ENCODE measurements at places on chromosomes 6 and 20.

DNA sequence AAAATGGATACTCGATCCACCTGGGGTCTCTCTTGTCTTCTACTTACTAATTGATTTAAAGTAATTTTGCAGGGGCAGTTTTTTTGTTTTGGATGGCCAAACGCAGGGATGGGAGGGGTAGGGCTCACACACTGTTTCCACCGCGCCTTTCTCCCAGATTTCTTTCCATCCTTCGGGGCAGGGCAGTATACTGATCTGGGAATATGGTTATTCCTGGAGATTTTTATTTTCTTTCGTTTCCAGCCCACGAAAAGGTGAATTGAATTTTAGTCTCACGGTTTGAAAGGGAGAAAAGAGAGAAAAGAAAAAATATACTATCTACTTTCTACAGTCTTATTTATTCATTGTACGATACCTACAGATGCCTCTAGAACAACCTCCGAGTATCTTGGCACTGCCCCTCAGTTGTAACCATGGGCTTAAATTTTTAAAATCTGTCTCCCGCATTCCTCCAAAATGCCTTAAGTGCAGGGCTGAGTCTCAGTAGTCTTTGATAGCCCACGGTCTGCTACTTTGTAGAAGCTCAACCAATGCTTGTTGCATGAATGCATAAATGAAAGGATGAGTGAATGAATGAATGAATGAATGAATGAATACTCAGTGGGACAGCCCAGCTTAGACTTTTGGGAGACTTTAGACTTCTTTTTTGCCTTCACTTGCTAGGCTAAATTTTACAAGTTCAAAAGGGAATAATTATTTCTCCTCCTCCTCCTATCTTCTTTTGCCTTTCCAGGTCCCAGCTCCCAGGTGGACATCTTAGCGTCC lies 18.1 kb upstream of the TRIM27 start:
- DNase-seq = no peak

- DNase-seq = no peak
Measured at GRCh38 chr6:148364056-148364824, 21.6 kb downstream of the SASH1 start.

DNA sequence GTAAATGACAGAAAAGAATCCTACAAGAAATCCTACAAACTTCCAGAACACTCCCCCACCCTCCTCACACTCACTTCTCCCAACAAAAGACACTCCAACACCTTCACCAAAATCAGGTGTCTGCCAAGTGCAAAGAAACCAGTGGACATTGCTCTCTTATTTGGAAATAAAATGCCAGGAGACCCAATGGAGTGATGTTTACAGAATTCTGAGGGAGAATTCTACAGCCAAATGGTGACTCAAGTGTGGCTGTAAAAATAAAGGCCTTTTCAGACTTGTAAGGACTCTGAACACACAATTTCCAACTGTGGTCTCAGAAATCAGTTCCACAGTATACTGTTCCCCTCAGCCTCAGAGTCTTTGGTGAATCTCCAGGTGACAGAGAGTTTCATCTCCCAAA lies 109.6 kb upstream of the CARMIL1 start:
- no peak for DNase-seq

DNA sequence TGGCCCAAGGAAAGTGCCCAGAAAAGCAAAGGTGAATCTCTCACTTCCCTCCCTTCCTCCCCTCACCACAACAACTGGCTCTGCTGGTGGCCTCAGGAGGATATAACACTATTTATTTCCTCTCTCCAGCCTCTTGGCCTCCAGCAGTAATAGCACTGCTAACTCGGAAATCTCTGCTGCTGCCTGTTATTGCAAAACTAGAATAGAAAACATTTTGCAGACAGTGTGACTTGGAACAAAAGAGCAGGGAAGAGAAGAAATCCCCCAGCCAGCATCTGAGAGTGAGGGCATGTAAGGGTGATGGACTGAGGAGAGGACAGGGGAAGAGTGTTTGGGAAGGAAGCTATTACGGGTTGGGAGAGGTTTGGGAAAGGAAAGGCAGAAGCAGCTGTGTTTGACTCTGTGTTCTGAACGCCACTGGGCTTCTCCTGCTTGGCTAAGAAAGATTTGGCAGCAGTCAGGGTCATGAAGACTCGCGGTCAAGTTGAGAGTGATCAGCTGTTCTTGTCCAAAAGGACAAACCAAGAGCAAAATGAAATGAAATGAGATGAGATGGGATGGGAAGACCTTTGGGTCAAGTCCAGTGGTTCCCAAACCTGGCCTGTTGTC lies 81.0 kb upstream of the SNX9 start:
- DNase-seq = peak; percentile 82

- no peak for DNase-seq
Measured at GRCh38 chr20:47795214-47795907, 10.1 kb upstream of the SULF2 start.

DNA sequence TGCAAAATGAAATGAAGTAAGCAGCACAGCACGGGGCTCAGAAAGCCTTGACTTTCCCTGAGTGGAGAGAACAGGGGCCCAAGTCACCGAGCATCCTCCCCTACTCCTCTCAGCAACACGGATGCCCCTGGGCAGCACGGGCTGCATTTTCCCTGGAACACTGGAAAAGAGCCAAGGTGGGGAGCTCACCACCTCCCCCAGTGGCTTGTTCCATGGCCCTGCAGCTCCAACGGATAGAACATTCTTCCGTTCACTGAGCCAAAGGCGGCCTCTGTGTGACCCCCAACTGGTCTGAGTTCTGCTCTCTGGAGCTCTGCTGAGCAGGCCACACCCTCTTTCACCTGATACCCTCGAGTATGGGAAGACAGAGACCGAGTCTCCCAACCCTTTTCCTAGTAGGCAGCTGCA lies 20.8 kb upstream of the EMILIN3 start:
- no peak for DNase-seq

GRCh38 chr20:22819112-22819511 lies 216.0 kb upstream of the SSTR4 start:
- no peak for DNase-seq

- DNase-seq = no peak
Measured at GRCh38 chr6:8000636-8001035, 63.6 kb downstream of the BLOC1S5 start.

- no peak for DNase-seq
Measured at GRCh38 chr20:6959900-6960312, 192.4 kb downstream of the BMP2 start.

DNA sequence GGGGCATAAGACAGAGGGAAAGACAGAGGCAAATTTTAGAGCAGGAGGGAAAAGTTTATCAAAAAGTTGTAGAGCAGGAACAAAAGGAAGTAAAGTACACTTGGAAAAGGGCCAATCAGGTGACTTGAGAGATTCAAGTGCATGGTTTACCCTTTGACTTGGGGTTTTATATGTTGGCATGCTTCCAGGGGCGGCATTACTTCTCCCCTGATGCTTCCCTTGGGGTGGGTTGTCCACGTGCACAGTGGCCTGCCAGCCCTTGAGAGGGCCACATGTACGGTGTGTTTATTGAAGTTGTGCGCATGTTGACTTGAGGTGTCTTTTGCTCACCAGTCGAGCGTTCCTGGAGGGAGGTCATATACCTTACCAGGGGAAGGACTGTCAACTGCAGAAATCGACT lies 259.5 kb upstream of the JARID2 start:
- DNase-seq = no peak

DNA sequence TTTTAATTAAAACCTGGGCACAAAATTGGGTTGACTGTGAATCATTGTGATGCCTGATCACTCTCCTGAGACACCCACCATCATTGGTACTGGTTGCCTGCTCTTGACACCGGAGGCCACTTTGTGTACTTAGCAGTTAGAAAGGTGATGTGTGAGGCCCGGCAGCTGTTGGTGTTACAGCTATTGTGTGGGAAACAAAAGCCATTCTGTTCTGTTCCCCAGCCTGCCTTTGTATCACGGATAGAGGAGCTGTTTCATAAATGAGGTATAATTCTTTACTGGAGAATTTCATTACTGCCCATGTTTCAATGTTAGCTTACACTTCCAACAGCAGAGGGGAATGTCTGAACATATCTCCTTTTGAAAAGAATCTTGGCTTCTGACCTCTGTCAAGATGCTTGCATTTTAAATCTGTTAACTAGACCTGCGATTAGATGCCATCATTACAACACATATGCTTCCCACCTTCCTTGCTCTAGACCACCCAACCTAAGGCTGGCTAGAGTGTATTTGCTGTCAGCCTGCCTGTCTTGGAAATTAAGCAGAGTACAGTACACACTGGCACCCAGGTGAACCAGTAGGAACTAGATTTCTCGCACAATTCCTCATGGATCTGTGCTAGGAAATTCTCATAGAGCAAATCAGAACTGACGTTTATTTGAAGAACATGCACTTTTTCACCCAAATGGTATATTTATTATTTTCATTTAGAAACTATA lies 142.4 kb upstream of the INSM1 start:
- no peak for DNase-seq

DNA sequence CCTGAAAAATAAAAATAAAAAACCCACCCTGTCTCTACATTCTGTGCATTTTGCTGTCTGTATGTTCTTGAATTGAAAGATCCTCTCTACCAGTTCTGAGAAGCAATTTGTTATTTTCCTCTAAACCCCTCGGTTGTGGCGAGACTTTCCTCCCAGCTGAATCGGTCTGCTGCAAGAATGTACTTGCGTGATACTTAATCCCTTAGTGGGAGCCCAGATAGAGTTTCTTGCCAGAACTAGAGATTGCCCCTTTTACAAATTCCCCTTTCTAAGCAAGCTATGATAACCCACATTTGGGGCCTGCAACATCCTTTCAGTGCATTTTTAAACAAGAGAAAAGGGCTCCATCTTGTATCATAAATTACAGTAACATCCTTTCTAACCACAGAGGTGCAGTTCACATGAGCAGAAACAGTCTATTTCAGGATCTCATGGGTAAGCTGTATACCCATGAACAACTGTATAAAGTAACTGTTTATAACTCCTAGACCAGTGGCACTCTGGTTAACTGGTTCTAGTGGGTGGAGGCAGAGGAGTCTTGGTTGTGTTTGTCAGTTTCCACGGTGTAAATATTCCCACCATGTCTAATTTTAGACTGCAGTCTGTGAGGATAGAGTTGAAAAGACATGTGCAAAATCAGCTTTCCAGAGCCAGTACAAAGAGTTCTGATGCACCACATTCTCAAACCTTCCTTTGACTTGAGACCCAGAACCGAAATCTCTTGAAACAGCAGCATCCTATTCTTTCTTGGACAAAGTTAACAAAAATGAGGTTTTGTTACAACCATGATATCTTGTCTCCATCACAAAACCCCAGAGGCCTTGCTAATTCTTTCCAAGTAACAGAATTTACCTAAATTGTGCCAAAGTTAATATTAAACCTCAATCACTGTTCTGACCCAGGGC lies 113.1 kb upstream of the ZNF217 start:
- peak; percentile 61 for DNase-seq

DNA sequence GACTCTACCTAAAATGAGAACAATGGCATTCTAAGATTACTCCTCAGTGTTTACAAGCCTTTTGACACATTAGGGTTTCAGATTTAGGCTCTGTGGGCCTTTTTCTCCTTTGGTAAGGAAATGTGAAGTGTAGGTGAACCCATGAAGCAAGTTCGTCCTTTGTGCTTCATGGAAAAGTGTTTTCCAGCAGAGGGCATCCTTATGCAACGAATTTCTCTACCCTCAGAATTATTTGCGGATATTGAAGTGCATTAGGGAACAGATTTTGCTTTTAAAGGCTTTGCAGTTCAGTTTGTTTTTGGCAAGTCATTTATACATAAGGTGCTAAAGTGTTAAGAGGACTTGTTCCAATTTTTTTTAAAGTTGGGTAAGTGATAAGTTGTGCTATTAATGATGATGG lies 55.7 kb upstream of the FERMT1 start:
- DNase-seq = peak; percentile 48

DNA sequence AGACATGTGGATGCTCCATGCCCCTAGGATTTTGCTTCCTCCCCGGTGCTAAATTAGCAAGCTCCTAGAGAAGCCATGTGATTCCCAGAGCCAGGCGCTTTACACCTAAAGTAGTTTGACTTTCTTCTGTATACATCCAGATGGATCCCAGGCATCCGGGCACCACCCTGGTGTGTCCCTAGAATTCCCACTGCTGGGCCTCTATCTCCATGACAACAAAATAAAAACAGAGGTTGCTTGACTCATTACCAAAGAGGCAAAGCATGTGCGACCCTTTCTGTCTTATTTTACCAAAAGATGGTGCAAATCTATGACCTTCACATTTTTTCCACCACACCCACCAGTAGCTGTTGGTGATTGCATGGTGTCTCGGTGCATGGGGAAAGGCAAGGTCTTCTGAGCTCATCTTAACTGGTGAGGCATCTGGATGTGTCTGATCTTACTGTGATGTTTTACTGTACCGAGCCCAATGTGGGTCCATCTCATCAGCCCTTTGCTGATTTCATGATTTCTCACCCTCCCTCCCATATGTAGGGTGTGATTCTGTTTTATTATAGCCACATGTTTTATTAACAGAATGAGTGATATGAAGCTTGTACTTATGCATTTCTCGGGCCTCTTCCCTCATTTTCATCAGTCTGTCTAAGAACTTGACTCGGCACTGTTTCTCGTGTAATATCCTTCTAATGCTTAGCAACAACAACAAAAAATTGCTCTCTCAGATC lies 27.4 kb upstream of the VAPB start:
- DNase-seq = peak; percentile 58

- DNase-seq = no peak
Measured at GRCh38 chr6:16712931-16713484, 48.3 kb downstream of the ATXN1 start.

GRCh38 chr6:134435814-134436280 lies 117.9 kb upstream of the SGK1 start:
- no peak for DNase-seq

DNA sequence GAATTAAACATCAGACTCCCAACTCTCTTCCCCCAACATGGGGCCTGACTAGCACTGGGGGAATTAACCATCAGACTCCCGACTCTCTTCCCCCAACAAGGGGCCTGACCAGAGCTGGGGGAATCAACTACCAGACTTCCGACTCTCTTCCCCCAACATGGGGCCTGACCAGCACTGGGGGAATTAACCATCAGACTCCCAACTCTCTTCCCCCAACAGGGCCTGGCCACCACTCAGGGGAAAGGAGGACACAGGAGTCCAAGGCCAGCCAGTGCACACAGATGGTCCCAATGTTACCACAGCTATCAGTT lies 13.1 kb downstream of the CST7 start:
- DNase-seq = no peak

DNA sequence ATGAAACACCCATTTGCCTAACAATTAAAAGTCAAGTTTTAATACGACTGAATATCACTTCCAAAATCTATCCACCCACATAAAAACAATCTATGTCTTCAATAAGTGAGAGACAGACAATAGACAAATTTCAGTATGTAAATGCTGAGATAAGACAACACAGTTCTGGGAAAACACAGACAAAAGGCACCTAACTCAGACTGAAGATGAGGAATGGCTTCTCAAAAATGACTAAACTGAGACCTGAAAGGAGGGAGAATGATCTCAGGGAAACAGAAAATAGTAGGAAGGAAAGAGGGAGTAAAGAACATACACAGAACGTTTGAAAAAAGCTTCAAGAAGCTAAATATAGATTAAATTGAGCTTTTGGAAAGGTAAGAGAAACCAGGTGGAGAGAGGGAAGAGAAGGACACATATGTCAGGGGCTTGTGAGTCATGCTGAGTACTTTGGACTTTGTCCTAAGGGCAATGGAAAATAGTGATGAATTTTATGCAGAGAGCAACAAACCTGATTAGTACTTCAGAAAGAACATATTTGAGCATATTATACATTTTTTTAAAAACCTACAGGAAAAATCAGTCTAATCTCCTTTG lies 16.1 kb downstream of the LMBRD1 start:
- no peak for DNase-seq

All from muscle of arm (tissue), 14 donors.